ENCODE measurements at places on chromosomes 3 and 15.

- no peak for DNase-seq
These were observed 28.2 kb upstream of the GOLGA6C start for GRCh38 chr15:75230016-75230343.

DNA sequence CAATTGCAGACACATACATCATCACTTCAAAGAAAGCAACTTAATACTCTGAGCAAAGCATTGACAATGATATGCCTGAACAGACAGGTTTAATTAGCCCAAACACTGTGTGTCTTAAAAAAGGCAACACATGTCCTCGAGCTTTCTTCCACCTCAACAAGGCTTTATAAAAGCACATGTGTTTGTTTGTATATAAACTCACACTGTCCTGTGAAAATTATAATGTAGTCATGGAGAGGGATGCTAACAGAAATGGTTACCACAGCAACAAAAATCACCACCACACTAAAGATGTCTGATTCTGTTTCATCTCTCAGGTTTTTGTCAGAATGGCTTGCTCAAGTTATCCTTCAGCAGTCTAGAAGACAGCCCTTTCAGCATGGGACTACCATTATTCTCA is 314.7 kb downstream of the MAGI1 start:
- no peak for DNase-seq

DNA sequence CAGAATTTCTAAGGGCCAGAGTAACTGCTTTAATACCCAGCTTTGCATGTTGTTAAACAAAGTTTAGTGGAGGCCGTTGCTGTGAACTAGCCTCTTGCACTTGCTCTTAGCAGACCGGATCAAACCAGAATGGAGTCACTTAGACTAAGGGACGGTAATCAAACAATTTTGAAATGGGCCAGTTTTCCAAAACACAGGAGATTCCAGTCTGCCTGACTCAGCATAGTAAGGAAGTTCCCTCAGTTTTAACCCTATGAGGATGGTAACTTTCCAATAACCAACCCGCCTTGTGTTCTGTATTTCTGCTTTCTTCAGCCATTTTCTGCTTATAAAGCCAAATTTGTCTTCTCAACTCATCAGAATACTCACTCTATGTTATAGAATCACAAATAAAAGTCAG is 77.2 kb upstream of the WDR72 start:
- no peak for DNase-seq

- DNase-seq: no peak
These were observed 17.3 kb upstream of the GBE1 start for GRCh38 chr3:81778678-81779182.

GRCh38 chr3:186787642-186788481 is 4.5 kb downstream of the EIF4A2 start:
- no peak for DNase-seq

GRCh38 chr3:150254309-150254708 is 153.8 kb upstream of the TSC22D2 start:
- DNase-seq: no peak

DNA sequence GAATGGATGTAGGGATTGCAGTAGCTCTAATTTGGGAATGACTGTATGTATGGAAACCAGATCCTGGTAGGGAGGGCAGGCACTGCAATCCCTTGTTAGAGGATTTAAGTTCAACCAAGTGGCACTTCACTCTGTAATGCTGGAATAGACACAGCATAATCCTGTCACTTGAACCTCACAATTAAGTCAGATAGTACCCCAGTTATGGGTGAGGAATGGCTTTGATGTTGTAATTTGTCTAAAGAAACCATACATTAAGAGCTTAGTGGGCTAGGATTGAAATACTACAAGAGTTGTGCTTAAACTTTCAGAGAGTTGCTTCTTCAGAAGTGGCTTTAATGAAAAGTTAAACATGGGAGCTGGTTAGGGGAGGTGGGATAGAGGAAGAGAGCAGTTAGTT is 9.3 kb downstream of the RAB7A start:
- no peak for DNase-seq

GRCh38 chr3:146557745-146558144 is 13.3 kb upstream of the PLSCR1 start:
- no peak for DNase-seq

- DNase-seq: peak; percentile 92
These were observed 147.2 kb upstream of the SLC2A2 start for GRCh38 chr3:171173736-171174135.

DNA sequence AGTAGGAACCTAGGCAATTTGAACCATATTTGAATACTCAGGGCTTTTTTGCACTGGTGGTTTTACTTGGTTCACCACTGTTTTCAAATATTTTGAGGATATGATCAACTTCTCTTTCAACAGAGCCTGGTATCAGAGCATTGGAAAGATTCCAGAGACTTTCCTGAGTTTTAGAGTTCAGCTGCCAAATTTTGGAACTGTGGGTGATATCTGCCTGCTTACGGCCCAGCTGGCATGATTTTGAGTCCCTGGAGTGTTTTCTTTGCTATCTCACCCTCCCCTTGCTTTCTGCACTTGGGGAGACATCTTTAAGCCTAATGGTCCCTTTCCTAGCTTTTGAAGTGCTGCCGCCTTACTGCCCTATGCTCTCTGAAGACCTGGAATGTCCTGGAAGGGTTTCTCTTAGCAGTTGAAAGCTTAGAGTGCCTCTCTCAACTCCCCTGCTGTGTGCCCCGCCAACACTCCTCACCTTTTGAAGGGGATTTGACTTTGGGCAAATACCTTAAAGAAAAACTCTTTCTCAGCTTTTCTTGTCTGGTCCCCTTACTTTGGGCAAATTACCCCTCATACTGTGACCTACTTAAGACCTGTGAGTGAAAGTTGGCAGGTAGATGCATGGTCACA is 539.1 kb downstream of the MFSD1 start:
- DNase-seq: no peak

GRCh38 chr3:77039606-77040171 is at the start of gene ROBO2:
Gene ROBO2, plus strand, starts transcription at chr3:77040099. Its CDS starts 687 bp downstream, at chr3:77040786.
- no peak for DNase-seq

DNA sequence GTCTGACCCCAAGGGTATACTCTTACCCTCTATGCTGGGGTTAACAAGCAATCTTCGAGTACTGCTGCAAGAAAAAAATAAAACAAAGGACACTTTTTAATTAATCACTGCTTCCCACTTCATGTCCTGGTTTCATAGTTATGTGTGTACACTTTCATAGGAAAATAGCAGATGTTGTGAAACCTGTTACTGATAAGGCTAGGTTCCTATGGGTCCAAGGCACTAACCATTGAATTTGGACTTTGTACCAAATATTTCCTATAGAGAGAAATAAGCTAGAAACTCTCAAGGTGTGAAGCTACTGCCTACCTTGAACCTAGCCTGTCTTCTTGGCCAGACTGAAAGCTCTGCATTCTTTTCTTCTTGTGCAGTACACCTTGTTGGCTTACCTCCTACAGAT is 14.6 kb upstream of the GPR160 start:
- DNase-seq: no peak

GRCh38 chr15:80179025-80179759 is 26.4 kb downstream of the FAH start:
- DNase-seq: no peak

DNA sequence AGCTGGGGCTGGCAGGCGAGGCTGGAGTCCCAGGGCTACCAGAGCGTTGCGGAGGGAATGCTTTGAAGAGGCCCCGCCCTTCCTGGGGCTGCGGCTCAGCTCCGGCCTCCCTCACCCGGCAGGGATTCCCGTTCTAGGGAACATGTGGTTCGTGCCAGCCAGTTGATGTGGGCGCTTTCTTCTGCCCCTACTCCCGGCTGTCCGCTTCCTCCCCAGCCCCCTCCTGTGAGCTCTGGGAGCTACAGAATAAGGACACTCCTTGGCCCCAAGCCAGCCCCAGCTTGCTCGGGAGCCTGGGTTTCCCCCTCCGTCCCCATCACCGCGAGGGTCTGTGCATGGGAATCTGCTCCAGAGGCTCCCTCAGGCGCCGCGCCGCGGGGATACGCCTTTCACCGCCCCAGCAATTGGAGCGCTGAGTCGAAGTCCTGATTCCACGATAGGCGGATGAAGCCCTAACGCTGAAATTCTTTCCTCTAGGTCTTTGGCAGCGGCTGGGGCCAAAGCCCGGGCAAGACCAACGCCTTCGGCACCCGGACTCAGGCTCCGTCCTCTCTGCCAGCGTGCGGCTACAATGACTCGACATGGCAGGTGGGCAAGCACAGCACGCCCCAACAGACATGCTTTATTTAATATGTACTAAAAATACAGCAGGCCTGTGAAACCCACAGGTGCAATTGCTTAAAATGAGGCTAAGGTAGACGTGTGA is 69.5 kb downstream of the KLF15 start:
- peak; percentile 80 for DNase-seq

DNA sequence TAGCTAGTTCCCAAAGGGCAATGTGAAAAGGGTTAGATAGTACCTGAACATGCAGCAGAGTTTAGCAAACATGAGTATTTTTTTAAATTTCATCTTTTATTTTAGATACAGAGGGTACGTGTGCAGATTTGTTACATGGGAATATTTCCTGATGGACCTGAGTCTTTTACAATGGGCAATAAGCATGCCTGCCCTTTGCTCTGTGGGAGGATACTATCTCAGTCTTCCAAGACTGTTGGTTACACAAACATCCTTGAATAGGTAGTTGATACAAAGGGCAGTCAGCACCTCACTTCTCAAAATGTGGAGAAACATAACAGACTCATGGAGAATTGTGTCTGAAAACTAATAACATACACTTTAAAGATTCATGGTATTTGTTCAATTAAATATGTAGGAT is 103.3 kb downstream of the GOLIM4 start:
- no peak for DNase-seq

GRCh38 chr3:172174513-172175253 is 135.3 kb downstream of the FNDC3B start:
- DNase-seq: no peak

GRCh38 chr3:127093312-127093711 is 99.6 kb upstream of the PRR23E start:
- DNase-seq: no peak

DNA sequence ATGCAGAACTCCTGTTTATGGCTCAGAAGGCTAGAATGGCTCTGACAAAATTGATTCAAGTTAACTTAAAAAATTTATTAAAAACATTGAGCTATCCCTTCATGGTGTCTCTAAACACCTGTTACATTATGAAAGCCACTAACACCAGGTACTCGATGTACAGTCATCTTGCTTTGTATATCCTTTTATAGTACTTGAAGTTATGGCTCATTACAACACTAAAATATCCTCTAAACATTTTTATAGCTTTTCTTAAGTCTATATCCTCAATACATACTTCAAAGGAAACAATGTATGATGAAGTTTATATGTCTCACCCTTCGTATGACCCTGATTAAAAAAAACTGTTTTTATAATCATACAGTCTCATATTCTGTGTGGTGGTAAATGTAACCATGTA is 38.2 kb downstream of the SLITRK3 start:
- no peak for DNase-seq

GRCh38 chr3:30493911-30494311 is 112.5 kb upstream of the TGFBR2 start:
- DNase-seq: no peak

- no peak for DNase-seq
These were observed 181.1 kb downstream of the PLCL2 start for GRCh38 chr3:17065881-17066280.
